ENCODE measurements at places on chromosomes 5 and 9.
A peak's percentile ranks its signal among the peaks of the same experiment; 100 is the strongest.

GRCh38 chr9:137030006-137030405, 1.9 kb downstream of the FUT7 start:
- DNase-seq, result peak; percentile 56

- no peak for DNase-seq
Observed at GRCh38 chr5:58335518-58335917, 124.4 kb downstream of the PLK2 start.

DNA sequence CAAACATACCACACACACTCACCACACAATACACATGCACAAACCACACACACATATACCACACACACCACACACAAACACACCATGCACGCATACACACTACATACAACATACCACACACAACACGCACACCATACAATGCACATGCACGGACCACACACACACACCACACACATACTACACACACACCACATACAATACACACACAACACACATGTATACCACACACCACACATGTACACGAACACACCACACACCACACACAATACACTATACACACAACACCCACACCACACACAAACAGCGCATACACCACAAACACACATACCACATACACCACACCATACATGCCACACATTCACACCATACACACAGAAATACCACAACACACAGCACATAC, 480.3 kb downstream of the DIRAS2 start:
- no peak for DNase-seq

DNA sequence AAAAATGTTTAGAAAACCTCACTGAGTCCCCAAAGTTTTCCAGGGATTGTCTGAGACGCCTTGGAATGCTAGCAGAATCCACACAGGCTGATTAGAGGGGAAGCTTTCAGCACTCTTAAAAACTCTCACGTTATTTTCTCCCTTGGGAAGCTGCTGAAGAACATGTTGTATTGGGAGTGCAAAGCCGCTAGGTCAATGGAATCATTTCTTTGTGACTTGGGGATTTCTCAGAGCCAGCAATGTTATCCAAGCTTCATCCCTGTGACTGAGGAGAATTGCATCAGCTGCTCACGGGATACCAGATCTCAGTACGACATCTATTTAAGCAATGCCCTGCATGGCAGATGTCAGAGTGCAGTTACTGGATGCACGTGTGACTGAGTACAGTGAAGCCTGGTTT, 426.4 kb upstream of the MPDZ start:
- DNase-seq, result no peak

DNA sequence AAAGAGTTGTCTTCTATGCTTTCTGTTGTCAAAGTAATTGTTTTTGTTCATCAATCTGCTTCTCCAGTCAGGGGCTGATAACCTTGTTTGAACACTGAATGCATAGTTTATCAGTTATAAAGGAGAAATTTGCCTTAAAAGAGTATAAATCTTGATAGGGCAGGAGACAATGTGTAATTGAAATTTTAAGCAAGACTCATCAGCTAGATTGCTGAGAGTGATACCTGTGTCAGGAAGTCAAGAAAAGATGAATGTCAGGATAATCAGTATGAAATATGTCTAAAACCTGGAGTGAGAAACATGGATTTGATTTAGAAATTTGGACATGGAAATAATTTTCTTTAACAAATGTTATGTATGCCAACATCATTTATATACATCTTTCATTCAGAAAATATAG, 1258.1 kb downstream of the EFNA5 start:
- DNase-seq, result no peak

- DNase-seq, result no peak
Observed at GRCh38 chr5:72394688-72395087, 74.5 kb downstream of the PTCD2 start.

DNA sequence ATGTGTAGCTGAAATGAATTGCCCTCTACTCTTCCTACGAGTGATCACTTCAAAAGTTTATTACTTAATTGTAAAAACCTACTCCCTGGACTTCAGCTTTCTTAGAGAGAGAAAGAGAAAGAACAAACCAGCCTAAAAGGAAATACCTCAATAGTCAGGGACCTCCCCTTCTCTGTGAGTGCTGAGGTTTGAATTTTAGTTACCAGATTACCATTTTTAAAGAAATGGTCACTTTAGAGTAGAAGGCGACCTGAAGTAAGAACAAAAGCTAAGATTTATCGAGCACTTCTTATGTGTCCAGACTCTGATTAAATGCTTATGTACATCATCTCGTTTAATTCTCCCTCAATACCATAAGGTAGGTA, 11.3 kb downstream of the RAPGEF1 start:
- no peak for DNase-seq

DNA sequence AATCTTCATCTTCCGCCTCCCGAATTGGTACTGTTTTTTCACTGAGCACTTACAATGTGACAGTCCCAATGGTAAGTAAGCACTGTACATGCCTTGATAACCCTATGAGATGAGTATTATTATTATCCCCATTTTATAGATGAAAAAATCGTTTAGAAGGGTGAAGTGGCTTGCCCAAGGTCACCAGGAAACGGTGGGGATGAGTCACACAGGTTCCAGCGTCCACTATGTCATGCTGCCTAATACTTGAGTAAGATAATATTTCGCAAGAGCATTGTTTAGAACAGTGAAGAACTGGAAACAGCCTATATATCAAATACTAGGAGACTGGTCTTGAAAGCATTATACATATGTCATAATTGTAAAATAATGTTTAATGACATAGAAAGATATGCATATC, 12.9 kb downstream of the HAND1 start:
- no peak for DNase-seq

- DNase-seq, result no peak
Observed at GRCh38 chr5:7930011-7930410, 61.1 kb downstream of the MTRR start.

DNA sequence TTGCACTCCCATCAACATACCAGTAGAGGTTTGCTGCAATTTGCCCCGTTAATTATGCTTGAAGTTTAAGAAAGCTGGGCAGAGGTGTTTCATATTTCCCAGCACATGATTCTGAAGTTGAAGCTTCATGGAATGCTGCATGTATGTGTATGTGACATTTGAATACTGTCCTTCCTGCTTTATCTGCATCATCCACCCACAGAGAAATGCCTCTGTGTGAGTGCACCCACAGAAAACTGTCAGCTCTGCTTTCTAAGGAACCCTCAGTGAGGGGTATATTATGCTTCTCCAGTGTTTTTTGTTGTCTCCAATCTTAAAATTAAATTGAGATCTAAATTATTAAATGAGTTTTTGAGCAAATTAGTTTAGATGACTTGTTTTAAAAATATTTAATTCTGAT, 358.1 kb upstream of the PIK3R1 start:
- DNase-seq, result no peak

DNA sequence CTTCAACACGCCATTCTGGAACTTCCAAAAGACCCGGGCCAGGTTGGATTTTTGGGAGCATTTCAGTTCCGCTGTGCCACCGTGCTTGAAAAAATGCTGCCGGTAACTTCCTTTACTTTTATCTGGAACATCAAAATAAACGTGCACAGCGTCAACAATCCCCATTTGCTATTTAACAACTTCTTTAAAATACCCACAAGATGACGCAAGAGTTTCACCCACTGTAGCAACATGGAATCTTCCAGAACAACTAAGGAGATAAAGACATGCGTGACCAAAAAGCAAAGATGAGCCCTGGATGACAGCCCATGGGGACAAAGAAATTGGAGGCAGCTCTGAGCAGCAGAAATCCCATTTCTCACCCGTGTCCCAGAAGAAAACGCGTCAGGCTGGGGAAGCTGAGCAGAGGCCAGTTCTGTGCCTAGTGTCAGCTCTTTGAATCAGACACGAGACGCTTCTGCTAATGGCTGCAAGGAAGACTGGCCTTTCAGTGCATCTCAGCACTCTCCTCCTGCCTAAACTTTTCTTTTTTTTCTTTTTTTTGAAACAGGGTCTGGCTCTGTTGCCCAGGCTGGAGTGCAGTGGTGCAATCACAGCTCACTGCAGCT, 61.3 kb downstream of the SECISBP2 start:
- DNase-seq, result no peak

DNA sequence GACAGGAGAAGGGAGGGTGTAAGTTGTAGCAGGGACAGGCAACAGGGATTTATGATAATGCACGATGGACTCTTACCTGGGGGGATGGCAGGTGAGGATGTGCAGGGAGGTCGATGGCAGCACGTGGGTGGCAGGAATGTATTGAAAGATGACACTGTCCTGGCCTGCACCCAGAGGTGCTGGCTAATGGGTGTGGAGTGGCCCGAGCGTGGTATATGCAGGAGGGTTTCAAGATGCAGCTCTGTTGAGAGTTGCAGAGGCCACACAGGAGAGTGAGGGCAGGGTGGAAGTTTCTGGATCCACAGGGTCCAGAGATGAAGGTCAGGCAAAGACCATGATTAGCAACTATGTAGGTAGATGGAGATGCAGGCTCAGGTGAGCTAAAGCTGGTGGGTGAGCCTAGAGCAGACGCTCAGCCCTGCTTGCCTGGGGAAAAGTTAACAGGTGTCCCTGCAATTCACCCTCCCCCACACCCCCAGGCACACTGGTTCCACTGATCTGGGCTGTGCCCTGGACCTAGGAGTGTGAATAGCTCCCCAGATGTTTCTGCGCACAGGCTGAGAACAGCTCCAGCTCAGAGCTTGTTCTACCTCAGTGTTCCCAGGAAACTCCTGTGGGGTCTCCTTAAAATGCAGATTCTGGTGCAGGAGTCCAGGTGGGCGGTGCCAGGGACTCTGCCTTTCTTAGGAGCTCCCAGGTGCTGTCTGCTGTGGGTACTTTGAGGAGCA, 21.5 kb upstream of the S1PR3 start:
- no peak for DNase-seq

DNA sequence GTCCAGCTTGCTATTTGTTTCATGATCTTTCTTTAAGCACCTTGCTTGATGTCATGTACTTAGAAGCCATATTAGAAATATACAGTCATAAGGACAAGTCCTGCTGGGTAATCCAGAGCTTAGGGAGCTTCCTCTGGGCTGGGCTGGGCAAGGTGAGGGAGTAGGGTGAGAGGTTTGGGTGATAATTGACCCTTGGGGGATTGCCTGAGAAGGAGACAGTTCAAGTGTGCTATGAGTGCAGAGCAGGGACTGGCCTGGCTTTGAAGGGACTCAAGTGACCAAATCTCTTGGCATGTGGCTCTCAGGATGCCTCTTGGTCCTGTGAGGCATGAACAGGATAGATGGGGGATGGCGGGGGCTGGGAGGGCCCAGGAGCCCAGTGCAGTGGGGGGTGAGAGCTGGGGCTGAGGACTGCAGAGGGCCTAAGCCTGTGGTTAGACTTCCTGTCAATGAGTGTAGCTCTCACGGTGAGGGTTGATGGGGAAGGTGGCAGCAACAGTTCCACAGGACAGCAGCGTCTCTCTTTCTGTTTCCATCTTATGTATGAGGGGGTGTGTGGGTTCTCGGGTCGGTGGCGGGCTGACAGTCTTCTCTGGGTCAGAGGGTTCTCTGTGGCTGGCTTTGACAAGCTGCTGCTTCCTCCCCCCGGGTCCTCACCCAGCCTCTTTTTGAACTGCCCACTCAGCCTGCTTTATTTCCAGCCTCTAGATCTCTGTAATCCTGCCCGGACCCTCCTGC, 53.5 kb downstream of the RGS3 start:
- peak; percentile 90 for DNase-seq

- DNase-seq, result no peak
Observed at GRCh38 chr5:51326844-51327243, 56.4 kb upstream of the ISL1 start.

DNA sequence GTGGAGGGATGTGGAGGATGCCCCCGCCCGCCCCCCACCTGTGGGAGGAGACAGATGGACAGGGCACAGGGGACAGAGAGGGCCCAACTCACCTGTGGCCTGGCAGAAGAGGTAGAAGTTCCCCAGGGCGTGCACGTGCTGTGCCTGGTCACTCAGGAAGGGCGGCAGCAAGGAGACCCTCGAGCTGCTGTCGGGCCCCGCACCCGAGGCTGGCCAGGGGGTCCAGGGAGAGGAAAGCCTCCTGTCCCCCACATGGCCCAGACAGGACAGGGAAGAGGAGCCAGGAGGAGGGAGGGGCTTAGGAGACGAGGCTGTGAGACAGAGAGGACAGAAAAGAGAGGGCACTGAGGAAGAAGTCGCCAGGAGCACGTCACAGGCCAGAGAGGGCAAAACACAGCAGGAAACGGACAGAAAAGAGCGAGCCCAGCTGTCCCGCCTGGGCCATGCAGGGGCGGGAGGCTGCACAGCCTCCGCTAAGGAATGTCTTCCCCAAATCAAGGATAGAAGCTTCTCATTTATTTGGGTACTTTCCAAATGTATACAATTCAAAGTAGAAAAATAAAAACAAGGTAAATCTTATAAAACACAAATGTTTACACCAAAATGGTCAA, 58.5 kb downstream of the SECISBP2 start:
- no peak for DNase-seq

GRCh38 chr9:137276473-137277328, 825 bp upstream of the TOR4A start:
- no peak for DNase-seq

DNA sequence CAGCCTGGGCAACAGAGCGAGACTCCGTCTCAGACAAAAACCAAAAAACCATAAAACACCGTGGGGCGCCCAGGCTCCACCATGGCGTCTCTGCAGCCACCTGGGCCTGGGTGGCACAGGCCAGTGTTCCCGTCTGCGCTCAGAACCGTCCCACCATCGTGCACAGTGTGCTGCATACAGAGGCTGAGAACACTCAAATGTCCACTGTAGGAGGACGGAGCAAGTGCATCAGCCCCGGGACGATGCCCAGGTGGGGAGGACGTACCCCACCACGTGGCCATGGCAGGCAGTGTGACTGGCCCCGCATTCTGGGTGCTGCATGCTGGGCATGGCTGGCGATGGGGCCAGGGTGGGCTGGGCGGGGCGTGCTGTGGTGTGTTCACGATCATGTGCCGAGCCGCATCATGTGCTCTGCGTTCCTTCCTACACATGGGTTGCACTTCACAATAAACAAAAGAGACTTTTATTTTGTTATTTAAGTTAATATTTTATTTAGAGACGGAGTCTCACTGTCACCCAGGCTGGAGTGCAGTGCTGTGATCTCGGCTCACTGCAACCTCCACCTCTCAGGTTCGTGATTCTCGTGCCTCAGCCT, 37.8 kb downstream of the EXD3 start:
- no peak for DNase-seq

DNA sequence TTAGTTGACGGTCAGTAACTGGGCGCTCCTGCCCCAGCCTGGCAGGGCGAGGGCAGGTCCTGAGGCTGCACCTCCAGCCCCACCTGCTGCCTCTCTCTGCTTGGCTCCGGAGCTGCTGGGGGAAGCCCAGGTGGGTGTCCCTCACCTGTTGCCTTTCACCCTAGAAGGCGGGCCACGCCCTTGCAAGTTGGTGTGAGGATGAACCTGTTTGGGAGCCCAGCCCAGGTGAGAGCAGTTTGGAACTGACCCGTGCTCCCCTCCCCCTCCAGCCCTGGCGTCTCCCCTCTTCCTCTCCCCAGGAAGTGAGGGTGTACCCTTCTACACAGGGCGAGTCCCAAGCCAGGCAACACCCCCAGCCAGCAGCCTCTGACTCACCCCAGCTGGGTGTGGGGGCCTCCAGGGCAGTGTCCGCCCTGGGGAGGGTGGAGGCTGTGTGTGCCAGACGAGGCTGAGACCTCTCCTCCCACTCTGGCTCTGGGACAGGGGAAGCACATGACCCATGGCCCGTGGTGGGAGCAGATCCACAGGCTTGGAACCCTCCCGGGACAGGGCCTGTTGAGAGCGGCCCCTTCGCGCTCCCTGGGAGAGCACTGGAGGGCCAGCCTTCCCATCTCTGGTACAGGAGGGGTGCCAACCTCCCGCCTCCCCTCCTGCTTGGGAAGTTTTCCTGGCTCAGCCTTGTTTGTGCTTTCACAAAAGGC, 10.4 kb downstream of the LRRC8A start:
- no peak for DNase-seq

Measured in activated CD4-positive, alpha-beta T cell treated with anti-CD3 and anti-CD28 coated beads, Interleukin-10, Interleukin-2, amounts not matched to agents 100 ng/mL and 50 ng/mL, durations not matched to agents 16 hours and 8 hours (primary cell).